ENCODE measurements at places on chromosomes 5 and 9.
A peak's percentile ranks its signal among the peaks of the same experiment; 100 is the strongest.

GRCh38 chr9:103427696-103428095 is 432.6 kb downstream of the CYLC2 start:
- no peak for DNase-seq

DNA sequence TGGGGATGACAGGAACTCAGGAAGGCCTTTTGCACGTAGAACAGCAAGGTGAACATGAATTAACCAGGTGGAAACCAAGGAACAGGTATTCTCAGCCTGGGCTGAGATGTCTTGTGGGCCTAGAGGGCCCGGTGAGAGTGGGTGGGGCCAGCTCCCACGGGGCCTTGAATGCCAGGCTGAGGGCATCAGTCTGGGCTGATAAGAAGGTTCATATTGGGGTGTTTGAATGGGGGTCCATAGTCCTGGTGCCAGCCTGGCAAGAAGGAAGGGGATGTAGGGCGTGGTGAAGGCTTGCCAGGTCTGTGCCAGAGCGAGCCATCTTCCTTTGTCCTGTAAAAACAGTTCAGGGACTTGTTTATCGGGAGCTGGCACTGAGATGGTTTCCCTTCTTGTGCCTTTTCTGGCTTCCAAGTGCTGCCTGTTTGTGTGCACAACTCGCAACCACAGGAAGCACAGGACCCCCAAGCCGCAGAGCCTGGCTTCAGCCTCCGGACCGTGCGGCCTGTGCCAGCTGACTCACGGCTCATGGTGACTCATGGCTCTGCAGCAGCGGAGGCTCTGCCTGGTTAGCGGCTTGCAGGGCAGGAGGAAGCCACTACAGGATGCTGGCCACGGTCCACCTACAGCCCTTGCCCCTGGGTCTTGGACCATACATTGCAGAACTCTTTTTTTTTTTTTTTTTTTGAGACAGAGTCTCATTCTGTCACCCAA is 2.4 kb downstream of the CARD19 start:
- DNase-seq: peak; percentile 97

GRCh38 chr5:24245821-24246220 is 399.0 kb downstream of the CDH10 start:
- no peak for DNase-seq

GRCh38 chr9:10251490-10251889 is 361.3 kb downstream of the PTPRD start:
- DNase-seq: no peak

DNA sequence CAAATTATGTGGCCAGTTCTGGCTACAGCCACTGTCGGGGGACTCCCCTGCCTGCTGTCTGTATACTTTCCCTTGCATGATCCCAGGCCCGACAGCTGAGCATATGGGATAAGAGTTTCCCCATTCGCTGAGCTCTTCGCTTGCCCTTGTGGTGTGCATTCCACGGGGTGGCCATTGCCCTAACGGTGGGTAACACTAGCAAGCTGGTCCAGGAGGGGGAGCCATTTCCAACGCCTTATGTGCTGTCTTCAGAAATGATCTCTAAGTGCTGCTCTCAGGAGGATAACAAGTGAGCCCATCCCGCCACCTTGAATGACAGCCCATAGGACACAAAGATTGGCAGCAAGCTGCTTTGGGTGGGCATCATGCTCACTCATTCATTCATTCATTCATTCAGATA is 190.9 kb downstream of the FSTL4 start:
- no peak for DNase-seq

DNA sequence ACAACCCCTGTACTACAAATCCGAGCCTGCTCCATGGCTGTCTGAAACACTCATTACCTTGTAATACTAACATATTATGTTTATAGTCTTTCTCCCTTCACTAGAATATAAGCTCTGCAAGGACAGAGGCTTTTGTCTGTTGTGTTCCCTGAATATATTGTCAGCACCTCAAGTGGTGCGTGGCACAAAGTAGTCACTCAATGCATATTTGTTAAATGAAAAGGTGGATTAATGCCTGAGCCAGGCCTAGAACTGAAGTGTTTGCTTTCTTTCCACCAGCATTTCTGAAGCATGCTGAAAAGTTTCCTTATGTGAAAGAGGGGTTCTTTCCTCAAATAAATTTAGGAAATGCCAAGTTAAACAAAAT is 36.3 kb downstream of the ELL2 start:
- no peak for DNase-seq

GRCh38 chr5:670396-671270 is 22.5 kb downstream of the TPPP start:
- no peak for DNase-seq

- DNase-seq: no peak
Observed at GRCh38 chr9:33498387-33498786, 24.7 kb upstream of the NOL6 start.

DNA sequence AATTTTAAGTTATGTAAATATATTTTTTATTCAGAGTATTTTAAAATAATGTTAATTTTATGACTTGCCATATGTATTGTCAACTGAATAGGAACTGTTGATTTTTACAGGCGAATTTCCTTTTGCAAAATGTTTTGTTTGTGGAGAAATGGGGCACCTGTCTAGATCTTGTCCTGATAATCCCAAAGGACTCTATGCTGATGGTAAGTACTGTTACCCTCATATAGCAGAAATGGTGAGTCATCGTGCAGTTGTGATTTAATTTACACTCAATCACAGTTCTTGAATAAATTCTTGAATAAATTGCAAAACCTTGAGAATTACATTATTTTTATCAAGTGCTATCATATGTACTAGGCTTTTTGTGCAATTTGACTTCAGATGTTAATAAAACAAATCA is 7.4 kb downstream of the ZCCHC9 start:
- no peak for DNase-seq

GRCh38 chr9:691825-692400 is 149.6 kb upstream of the DMRT1 start:
- DNase-seq: no peak

GRCh38 chr5:158648631-158649030 is 451.1 kb downstream of the EBF1 start:
- DNase-seq: no peak

All from sigmoid colon (tissue), 7 donors.